WERI-Rb-1 (cell line): ENCODE measurements at places on chromosomes 1 and 21.
A peak's percentile ranks its signal among the peaks of the same experiment; 100 is the strongest.

DNA sequence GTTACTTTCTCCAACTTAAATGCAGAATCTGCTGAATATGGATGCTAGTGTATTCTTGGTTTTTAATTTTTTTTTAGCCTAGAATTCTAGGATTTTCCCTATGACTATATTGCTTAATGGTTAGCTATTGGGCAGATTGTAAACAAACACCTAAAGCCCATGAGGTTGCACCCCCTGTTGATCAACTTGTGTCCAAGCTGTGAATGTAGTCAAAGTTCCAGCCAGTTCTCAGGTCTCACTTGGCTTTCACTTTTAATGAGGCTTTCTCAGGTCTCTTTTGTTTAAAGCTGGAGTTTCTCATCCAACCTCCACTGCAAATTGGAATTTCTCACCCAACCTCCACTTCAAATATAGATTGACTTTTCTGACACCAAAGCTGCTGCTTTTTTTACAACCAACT is 35.9 kb downstream of the FCER1A start:
- no peak for DNase-seq

- no peak for DNase-seq
Measured at GRCh38 chr1:246302711-246303317, 204.3 kb downstream of the SMYD3 start.

GRCh38 chr1:162062542-162063015 is 6.9 kb upstream of the NOS1AP start:
- DNase-seq: peak; percentile 94

DNA sequence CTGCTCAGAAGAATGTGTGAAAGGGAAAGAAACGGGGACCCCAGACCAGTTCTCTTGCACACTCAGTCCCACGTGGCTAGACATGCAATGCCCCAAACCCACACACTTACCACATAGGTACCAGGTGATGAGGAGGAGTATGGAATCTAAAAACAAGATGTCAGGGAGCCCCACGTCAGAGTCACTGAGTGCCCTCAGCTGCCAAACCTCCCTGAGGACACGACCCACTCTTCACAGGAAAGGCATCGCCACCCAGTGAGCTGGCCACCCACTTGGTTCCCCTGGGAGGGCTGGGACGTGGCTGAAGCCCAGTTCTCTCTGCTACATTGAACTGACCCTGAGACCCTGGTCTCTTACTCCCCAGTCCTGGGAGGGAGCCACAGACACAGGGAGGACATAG is 41.4 kb downstream of the MRPL37 start:
- no peak for DNase-seq

DNA sequence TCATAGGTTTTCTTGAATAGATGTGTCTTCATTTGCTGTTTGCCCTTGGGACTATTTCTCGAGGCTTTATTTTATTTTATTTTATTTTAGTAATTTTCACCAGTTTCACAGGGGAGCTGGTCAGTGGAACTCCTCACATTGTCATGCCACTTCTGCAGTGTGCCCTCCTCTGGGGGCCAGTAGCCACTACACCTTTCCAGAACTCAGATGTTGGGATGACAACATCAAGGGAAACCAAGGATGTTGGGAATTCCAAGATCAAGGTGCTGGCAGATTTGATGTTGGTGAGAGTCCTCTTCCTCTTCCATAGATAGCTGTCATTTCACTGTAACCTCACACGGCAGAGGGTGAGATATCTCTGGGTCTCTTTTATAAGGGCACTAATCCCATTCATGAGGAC is 35.5 kb downstream of the SLC26A9 start:
- peak; percentile 79 for DNase-seq

DNA sequence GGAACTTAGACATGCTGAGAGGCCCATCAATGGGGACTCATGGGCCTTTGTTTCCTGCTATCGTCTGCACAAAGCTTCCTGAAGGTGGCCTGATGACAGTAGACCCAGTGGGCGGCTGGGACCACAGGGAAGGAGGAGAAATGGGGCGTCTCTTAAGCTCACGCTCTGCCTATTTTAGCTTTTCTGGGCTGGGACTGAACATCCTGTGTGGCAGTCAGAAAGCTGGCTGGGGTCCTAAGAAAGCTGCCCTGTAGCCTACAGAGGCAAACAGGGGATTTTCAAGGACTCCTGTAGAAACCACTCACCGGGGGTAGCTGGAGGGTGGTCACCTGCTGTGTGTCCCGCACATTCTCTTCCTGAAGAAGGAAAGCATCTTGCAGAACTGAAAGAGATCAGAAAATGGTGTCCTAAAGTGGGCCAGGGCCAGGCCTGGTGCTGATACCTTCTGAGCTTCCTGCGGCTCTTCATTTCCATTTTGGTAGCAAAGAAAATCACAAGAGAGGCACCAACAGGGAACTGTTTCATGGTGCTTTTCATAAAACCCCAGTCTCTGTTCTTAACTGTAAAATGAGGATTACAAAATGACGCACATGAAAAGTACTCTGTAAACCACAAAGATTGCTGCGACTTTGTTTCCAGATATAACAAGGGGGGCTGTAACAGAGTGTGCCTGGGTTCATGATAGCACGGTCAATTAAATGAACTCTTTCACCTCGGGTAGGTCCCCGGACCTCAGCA is 8.6 kb downstream of the ZNF496 start:
- DNase-seq: no peak
